Osteoblast (primary cell): ENCODE measurements at places on chromosomes 7 and 10. TPM values are rescaled to one million over a fixed set of nuclear protein-coding genes. Genes with fewer than 3 reads are reported as not detected.

- no peak for DNase-seq
Observed at GRCh38 chr10:113626809-113627355, 37.0 kb downstream of the NRAP start.

- no peak for DNase-seq
Observed at GRCh38 chr10:60043561-60044241, 137.3 kb upstream of the CCDC6 start.

The C7orf57 gene
- under 0.01 TPM in 2 replicates for total RNA-seq

DNA sequence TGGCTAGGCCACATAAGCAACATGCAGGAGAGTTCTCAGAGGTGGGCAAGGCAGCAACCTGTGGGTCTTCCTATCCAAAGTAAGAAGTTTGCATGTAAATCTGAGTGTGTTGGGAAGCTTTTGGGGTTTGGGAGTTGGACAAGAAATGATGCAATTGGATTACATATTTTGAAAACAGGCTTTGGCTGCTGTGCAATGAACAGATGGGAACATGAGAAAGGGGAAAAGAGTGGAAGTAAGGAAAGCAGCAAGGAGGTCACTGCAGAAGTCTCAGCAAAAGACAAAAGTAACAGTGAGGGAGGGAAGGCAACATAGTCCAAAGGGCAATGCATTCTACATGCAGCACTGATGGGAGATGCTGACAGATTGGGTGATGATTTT lies 61.1 kb upstream of the C10orf90 start:
- no peak for DNase-seq

DNA sequence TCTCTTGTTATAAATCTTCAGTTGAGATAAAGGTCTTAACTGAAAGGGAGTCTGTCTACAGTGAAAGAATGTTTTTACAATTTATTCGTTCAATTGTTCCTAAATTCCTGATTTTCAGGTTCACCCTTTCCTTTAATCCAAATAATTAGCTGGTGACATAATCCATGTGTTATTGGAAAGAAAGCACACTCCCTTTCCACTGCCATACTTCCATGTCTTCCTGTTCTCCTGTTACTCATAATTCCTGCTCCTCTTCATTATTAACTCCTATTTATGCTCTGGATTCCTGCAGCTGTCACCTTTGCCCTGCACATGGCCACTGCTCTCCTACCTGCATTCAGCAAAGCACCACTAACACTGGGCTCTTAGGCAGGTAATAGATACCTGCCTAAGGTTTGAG lies 40.0 kb upstream of the FAM3C start:
- no peak for DNase-seq

The ADAM12 gene
- 345 and 361 TPM in 2 replicates for total RNA-seq

The CYP51A1 gene
- 278 and 283 TPM in 2 replicates for total RNA-seq

GRCh38 chr10:121838931-121839330 lies 88.9 kb downstream of the ATE1 start:
- DNase-seq: no peak
